Foreskin keratinocyte (primary cell): ENCODE measurements at places on chromosomes 12 and 14.

DNA sequence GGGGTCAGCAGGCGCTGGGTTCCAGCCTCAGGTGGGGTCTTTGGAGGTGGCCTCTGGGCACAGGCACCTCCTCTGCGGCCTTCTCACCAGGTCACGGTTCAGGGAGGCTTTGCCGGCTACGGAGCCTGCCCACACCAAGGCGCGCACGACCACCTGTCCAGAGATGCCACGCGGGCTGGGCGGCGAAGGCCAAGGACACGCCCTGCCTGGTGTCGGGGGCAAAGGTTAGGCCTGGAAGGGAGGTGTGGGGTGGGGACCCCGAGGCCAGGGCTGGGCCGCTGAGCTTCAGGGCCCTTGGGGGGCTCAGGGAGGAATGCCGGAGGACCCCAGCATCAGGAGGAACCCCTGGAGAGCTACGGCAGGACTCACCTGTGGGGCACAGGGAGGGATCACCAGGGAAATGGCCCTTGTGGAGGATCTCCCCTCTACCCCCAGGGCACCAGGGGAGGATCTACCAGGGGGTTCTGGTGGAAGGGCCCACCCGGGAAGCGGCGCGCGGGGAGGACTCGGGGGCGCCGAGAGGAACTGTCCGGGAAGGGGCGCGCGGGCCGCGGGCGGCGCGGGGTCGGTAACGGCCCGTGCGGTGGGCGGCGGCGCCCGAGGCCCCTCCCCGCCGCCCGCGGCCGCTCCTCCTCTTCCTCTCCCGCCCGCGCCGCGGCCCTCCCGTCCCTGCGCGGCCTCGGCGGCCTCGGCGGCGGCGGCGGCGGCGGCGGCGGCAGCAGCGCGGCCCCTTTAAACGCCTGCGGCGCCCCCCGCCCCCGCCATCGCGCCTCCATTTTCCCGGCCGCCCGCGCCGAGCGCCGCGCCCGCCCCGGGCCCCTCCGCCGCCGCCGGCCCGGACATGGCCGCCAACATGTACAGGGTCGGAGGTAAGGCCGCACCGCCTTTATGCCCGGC lies at the start of gene MTA1:
Gene MTA1 (plus strand): TSS at position 633 of the 897 bp plus-strand sequence. CDS start 209 bp downstream, at position 842.
- DNase-seq: no peak

DNA sequence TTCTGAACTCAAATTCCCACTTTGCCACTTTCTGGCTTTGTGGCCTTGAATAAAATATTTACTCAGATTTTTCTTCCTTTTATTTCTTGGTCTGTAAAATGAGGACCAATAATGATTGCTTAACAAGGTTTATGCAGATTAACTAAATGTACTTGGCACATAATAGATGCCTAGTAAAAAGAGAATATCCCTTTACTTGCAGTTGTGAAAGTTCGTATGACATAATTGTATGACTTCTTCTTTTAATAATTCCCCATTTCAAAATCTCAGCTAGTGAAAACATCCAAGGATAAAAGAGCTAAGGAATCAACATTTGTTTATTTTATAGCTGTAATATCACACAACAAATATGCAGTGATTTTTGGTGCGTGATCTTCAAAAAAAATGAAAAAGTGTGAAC lies 215.6 kb upstream of the ATP2B1 start:
- DNase-seq: no peak

DNA sequence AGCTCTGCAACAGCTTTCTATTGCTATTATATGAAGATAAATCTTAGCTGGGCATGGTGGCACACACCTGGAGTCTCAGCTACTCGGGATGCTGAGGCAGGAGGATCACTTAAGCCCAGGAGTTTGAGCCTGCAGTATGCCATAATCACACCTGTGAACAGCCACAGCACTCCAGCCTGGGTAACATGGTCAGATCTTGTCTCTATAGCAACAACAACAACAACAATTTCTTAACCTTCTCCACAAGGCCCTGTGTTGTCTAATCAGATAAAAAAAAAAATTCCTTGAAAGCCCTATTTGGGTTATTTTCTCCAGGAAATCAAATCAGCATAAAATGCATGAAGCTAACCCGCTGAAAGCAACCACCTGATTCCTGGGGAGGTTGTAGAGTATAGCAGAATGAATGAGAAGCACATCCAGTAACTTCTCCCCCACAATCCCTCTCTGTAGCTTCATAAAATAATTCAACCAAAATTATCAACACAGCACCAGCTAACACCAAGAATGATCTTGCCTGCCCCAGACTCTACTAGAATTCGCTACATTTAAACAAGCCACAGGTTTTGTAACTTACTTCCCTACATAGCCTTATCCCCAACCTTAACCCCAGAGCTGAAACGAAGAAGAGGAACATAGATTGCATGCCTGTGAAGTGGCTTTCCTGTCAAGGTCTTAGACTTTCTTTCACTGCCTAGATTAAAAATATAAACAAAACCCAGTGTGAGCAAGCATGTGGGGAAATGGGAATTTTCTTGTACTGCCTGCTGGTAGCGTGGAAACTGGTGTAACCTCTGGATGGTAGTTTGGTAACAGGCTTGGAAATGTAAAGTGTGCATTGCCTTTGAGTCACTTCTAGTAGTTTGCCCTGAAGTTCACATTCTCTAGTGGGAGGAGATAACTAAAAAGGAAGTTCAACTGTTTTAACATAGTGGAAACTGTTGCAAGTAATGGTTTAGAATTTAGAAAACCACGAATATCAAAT lies 6.0 kb upstream of the STK38L start:
- no peak for DNase-seq

- DNase-seq: no peak
These were observed 967.9 kb downstream of the TRHDE start for GRCh38 chr12:73240110-73240509.

DNA sequence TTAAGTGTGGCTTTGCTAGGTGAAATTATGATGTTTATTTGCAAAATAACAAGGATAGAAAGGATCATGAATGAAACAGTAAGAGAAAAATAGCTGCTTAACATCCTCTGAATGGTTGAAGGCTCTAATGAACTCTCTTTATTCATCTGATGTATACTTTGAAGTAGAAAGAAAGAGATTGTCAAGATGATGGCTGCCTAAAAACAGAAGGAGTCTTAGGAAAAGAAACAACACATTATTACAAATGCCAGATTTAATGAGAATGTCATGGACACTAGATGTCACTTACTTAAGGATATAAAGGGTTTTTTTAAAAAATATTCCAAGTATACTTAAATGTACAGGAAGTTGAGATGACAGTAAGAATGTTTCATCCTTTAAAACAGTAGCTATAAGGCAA lies 21.6 kb downstream of the DCN start:
- no peak for DNase-seq

DNA sequence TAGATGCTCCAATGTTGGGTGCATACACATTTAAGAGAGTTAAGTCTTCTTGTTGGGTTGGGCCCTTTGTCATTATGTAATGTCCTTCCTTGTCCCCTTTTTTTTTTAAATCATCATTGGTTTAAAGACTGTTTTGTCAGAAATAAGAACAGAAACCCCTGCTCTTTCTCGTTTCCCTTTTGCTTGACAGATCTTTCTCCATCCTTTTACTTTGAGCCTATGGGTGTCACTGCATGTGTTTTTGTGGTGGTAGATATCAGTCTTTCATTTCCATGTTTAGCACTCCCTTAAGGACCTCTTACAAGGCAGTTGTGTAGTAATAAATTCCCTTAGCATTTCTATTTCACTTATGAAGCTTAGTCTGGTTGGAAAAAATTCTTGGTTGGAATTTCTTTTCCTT lies 47.4 kb downstream of the RTN1 start:
- no peak for DNase-seq

- no peak for DNase-seq
These were observed 2.8 kb upstream of the CD4 start for GRCh38 chr12:6786416-6787094.

- no peak for DNase-seq
These were observed 22.1 kb downstream of the CLECL1 start for GRCh38 chr12:9710584-9711375.

GRCh38 chr12:66176105-66176900 lies 6.5 kb upstream of the TMBIM4 start:
- no peak for DNase-seq

DNA sequence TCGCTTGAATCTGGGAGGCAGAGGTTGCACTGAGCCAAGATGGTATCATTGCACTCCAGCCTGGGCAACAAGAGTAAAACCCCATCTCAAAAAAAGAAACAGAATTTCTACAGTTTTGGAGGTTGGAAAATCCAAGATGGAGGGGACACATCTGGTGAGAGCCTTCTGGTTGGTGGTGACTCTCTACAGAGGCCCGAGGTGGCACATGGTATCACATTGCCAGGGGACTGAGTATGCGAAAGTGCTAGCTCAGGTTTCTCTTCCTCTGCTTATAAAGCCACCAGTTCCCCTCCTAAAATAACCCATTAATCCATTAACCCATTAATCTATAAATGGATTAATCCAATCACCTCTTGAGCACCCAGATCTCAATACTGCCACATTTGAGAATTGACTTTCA lies 70.8 kb upstream of the DACT1 start:
- no peak for DNase-seq

DNA sequence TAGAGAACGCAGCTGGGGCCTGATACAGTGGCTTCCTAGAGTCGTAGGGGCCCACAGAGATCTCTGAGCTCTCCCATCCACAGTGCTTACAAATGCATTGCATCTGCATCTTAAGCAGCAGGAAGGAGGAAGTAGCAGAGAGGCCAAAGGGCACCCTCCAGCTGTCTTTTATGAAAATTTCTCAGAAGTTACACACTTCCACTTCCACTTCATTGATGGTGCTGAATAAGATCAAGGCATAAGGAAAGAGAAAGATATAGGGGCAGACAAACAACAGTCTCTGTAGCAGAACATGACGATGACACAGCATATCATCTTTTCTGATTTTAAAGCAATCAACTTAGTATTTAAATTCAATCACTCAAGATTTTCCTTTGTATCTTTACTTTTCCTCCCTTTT lies 51.6 kb upstream of the ABCC9 start:
- no peak for DNase-seq

GRCh38 chr12:93857279-93857938 lies 180.2 kb downstream of the CRADD start:
- DNase-seq: peak; percentile 9
